CD8-positive, alpha-beta T cell (primary cell): ENCODE measurements at places on chromosomes 3 and 15. TPM values are rescaled to one million over a fixed set of nuclear protein-coding genes. Genes with fewer than 3 reads are reported as not detected.

DNA sequence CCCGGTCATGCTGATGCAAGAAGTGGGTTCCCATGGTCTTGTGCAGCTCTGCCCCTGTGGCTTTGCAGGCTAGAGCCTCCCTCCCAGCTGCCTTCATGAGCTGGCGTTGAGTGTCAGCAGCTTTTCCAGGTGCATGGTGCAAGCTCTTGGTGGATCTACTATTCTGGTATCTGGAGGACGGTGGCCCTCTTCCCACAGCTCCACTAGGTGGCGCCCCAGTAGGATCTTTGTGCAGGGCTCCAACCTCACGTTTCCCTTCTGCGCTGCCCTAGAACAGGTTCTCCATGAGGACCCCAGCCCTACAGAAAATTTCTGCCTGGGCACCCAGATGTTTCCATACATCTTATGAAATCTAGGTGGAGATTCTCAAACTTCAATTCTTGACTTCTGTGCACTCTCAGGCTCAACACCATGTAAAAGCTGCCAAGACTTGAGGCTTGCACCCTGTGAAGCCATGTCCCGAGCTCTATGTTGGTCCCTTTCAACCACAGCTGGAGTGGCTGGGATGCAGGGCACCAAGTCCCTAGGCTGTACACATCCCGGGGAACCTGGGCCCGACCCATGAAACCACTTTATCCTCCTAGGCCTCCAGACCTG is 238.4 kb upstream of the MDFIC2 start:
- peak; percentile 66 for DNase-seq

DNA sequence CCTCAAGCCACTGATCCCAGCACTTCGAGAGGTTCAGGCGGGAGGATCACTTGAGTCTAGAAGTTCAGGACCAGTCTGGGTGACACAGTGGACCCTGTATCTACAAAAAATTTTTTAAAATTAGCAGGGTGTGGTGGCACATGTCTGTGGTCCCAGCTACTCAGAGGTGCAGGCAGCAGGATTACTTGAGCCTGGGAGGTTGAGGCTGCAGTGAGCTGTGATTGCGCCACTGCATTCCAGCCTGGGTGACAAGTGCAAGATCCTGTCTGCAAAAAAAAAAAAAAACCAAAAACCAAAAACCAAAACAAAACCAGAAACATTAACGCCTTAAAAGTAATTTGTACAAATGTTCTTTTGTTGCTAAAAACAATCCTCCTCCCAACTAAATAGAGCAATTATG is 27.9 kb upstream of the SLC12A8 start:
- no peak for DNase-seq

GRCh38 chr3:16382845-16383244 is 117.8 kb downstream of the OXNAD1 start:
- no peak for DNase-seq

Gene SCG5
- not detected for total RNA-seq

Gene IMPG2
- total RNA-seq: 0.27 TPM
